Eye (tissue), 1 donor: ENCODE measurements at places on chromosomes 4 and X.

DNA sequence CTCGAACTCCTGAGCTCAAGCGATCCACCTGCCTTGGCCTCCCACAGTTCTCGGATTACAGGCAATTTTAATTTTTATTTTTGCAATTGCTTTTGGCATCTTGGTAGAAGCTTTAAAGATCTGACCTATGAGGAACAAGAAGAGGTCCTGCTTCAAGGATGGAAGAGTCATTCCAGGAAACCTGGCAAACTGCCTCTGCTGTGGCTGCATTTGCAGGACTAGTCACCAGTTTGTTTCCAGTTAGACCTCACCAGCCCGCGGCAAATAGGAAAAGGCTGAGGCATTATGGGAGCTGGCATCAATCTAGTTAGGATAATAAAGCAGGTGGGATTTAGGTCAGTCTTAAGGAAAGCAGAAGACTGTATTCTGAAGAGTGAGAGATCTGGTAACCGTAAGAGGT, 51.9 kb upstream of the LAS1L start:
- no peak for DNase-seq

DNA sequence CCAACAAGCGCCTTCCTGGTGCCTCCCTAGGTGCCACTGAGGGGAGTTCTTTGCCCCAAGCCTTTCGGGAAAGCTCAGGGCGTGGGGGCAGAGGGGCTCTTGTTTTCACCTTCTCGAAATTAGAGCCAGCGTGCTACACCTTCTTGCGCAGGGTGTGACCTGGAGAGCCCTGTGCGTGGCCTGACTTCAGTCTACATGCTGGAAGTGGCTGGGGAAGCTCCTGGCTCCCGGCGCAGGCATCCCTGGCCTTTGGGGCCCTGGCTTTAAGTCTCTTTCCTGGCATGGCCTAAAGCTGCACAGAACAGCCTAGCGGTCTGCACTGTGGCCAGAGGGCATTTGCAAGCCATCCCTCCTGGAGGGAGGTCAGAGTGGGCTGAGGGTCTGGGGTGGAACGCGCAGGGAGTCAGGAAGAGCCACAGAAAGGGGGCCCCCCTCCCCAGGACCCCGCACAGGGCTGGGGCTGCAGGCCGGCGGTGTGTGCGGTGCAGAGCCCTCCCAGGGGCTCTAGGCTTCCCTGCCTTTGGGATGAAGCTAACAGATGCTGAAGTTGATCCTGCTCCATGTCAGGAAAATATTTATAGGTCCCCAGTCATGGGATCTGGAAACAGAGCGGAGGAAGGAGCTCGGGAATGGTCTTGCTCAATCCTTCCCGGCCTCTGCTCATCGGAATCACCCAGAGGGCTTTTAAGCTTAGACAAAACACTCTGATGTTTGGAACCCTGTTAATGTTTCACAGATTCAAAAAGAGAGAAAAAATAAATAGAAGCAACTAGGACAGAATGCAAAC, 781 bp upstream of the SPON2 start:
- peak; percentile 61 for DNase-seq

DNA sequence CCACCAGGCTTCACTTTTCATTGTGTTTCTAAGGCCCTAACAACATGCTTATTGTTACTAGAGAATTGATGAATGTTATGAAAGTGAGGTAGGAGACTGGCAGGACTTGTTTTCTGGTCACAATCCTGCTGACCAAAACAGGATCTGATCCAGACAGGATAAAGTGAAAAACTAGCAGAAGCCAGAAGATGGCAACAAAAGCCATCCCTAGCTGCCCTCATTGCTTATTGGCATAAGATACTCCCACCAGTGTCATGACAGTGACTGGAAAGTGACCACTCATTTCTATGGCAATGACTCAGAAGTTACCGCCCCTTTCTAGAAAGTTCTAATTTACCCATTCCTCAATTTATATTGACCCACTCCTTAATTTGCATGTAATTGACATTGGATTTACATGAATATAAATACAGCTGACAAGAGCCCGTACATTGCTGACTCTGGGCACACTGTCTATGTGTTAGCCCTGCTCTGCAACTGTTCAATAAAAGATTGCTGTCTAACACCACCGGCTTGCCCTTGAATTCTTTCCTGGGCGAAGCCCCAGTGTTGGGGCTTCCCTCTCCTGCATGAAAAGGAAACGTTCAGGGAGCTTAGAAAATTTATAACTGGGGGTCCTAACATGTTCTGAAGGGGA, 30.0 kb upstream of the FGG start:
- DNase-seq, result no peak

GRCh38 chrX:152738560-152738959, 5.0 kb downstream of the MAGEA12 start:
- DNase-seq, result no peak

GRCh38 chr4:118313098-118313497, 39.7 kb downstream of the PRSS12 start:
- DNase-seq, result peak; percentile 45

- no peak for DNase-seq
Observed at GRCh38 chrX:97850911-97851310, 967.2 kb downstream of the RPA4 start.

- DNase-seq, result peak; percentile 99
Observed at GRCh38 chr4:2241410-2242353, at the start of the genes HAUS3 and POLN. HAUS3 (minus strand) TSS chr4:2242121; CDS start chr4:2240946, 1,175 bp downstream. POLN (minus strand) TSS chr4:2242121; CDS start chr4:2229231, 12,890 bp downstream.

DNA sequence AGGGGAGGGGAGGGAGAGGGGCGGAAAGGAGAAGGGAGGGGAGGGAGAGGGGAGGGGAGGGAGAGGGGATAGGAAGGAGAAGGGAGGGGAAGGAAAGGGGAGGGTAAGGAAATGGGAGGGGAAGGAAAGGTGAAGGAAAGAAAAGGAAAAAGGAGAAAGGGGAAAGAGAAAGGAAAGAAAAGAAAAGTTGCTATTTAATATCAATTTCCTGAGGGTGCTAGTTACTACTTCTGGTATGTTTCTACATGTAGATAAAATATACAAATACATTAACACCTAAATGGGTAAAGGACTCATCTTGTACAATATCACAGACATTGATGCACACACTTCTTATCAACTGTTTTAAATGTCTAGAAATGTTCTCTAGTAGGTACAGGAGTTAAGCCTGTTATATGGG, 22.6 kb downstream of the ANXA5 start:
- no peak for DNase-seq

DNA sequence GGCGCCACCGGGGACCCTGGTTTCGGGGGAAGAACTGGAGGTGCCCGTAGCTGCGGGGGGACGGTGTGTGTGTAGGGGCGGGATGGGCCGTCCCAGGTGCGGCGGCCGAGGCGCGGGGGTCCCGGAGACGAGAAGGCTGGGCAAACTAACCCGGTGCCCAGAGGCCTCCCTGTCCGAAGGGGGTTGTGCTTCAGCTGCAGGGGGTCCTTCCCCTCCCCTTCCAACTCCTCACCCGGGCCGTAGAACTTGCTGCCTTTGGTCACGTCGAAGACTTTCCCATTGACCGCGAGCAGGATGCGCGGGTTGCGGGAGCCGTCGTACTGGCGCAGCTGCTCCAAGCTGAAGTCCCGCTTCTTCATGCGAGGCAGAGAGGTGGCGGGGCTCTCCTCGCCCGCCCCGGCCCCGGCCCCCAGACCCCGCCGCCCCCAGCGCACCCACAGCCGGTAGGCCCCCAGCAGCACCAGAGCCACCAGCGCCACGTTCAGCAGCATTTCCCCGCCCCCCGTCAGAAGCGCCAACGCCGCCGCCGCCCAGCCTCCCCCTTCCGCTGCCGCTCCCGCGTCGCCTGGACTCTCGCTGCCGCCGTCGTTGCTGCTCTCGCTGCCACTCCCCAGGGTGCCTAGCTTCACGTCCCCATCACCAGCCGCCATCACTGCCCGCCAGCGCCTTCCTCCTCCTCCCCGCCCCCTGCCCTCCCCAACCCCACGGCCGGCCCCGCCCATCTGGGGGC, at the start of gene PGRMC2:
Gene PGRMC2 (minus strand): TSS at position 673 of the 730 bp plus-strand sequence. CDS start 23 bp downstream, at position 650.
- peak; percentile 80 for DNase-seq

DNA sequence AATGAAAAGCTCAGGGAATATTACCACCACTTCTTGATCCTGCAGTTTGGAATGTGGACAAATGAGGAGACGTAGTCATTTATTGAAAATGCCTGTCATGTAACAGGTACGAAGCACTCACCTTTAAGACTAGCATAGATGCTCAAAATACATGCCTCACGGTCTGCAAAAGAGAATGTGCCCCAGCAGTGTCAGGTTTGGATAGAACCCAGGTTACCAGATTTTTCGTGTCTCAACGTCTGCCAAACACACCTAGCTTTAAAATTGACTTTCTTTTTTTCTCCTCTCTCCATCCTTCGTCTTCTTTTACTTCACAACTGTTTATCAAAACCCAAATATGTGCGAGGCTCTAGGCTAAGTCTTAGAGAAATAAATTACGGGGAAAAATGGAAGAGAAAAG, 606.8 kb upstream of the ATOH1 start:
- no peak for DNase-seq

GRCh38 chr4:8155048-8155447, 3.6 kb downstream of the ABLIM2 start:
- no peak for DNase-seq

GRCh38 chr4:76830964-76831703, 66.8 kb downstream of the SOWAHB start:
- peak; percentile 63 for DNase-seq

GRCh38 chr4:186400676-186401075, 134.7 kb downstream of the F11 start:
- DNase-seq, result peak; percentile 39

DNA sequence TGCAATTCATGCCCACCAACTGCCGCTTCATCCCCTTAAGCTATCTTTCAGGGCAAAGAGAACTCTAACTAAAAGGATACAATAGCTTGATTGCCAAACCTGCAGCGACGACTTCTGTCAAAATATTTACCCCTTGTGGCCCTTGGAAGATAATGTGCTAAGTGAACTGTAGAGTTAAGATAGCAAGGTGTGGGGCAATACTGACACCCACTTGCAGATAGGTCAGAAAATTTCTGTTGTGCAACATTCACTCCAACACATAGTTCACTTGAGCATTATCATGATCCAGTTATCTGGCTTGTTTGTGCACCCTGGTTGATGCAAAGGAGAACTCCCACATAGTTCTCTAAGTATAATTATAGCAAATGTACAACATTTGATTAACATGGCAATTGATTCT, 55.6 kb downstream of the RHOXF2B start:
- no peak for DNase-seq

GRCh38 chrX:13128104-13128503, 83.7 kb upstream of the FAM9C start:
- DNase-seq, result no peak

DNA sequence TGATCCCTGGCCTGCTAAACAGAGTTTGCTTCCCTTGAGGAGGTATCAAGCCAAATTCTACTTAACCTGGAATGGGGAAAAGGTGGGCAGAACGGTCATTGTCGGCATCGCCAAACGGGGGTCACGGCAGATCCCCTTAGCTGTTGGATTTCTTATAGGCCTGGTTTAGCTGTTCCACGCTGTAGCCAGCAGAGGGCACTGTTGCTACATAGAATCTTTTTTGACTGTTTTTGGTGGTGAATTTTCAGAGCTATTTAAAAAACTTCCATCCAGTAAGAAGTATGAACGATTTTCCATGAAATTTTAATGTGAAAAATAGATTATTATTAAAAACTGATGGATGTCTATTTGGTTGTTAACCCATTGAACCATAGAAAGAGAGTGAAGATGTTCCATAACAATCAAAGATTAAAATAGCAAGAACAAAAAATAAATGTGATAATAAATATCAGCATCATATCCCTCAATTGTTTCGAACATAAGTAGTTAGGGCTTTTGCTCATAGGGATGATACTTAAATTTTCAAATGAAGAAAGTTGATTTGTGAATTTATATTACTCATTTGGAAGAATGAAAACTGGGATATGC, 56.6 kb downstream of the LINC00632 start:
- peak; percentile 88 for DNase-seq

- no peak for DNase-seq
Observed at GRCh38 chrX:34880656-34881055, 61.9 kb upstream of the FAM47B start.

- DNase-seq, result no peak
Observed at GRCh38 chr4:165151734-165152133, 39.1 kb upstream of the TMEM192 start.

- no peak for DNase-seq
Observed at GRCh38 chr4:68076194-68076593, 53.5 kb downstream of the TMPRSS11F start.

GRCh38 chrX:30713061-30713525, 59.9 kb downstream of the GK start:
- DNase-seq, result peak; percentile 67

GRCh38 chrX:10618961-10619360, 1.4 kb downstream of the MID1 start:
- no peak for DNase-seq

DNA sequence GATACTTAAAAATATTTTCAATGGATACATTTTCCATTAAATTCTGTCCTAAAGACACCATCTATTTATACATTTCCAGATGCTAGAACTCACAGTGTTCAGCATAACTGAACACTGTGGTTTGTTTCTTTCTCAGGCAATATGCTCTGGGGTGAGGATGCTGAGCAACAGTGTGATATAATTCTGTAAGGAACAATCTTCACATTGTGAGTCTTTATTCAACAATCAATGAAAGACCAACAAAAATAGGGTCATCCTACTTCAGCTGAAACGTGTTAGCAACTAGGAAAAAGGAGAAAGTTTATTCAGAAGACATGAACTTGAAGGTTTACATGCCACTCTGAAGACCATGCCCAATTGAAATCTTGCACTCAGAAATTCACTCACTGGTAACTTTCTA, 284.8 kb downstream of the UNC5C start:
- no peak for DNase-seq

GRCh38 chrX:276581-277201, 4.5 kb upstream of the PLCXD1 start:
- peak; percentile 46 for DNase-seq

GRCh38 chrX:134460862-134461220, 876 bp downstream of the HPRT1 start:
- peak; percentile 44 for DNase-seq

DNA sequence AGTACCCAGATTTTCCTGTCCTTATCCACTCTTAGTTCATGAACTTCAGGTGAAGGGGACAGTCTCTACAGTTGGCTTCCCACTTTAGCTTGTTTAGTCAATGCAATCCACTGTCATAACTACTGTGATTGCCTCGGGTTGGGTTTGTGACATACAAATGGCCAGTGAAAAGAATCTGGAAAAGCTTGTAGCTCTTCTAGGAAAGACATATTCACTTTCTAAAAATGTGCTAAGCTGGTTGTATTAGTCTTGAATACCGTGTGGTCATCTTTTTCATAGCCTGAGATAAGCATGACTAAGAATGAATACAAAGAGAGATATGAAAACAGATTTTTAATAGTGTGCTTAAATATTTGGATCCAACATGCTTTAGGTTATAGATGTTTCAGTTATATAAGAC, 1443.5 kb upstream of the IGFBP7 start:
- no peak for DNase-seq

DNA sequence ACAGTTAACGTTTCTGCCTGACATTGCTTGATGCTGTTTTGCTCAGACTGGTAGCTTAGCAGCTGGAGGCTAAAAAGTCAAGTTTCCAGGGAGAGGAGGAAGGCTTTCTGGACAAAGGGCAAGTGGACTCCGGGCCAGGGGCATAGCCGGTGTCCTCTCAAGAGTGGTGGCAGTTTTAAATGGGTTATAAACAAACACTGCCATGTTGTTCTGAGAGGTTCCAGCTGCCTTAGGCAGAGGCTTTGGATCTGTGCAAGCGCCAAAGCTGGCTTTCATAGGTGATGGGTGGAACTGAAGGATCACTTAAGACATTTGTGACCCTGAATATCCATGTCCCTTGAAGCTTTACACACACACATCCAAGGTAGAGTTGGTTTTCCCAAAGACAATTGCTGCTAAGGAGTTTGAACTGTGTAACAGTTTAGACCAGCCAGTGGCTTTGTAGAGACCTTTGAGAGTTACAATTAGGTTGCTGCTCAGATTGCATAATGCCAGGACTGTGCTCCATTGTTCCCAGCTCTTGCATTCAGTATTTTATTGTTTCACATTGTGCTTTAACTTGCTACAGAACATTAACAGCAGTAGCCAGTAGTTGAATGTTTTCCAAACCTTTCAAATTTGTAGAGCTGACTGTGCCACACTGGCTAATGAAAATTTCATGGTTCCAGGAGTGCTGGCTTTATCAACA, 54.1 kb upstream of the AP1S2 start:
- DNase-seq, result no peak
